OCI-LY7 (cell line): ENCODE measurements at places on chromosomes 11 and 22. TPM values are rescaled to one million over a fixed set of nuclear protein-coding genes. Genes with fewer than 3 reads are reported as not detected.

GRCh38 chr11:3854977-3855807 lies at the start of gene STIM1:
Gene STIM1 (plus strand): TSS chr11:3855664. CDS start chr11:3856271, 607 bp downstream.
- DNase-seq, result peak; percentile 96

The SLC22A12 gene
- total RNA-seq, result not detected in 2 replicates

DNA sequence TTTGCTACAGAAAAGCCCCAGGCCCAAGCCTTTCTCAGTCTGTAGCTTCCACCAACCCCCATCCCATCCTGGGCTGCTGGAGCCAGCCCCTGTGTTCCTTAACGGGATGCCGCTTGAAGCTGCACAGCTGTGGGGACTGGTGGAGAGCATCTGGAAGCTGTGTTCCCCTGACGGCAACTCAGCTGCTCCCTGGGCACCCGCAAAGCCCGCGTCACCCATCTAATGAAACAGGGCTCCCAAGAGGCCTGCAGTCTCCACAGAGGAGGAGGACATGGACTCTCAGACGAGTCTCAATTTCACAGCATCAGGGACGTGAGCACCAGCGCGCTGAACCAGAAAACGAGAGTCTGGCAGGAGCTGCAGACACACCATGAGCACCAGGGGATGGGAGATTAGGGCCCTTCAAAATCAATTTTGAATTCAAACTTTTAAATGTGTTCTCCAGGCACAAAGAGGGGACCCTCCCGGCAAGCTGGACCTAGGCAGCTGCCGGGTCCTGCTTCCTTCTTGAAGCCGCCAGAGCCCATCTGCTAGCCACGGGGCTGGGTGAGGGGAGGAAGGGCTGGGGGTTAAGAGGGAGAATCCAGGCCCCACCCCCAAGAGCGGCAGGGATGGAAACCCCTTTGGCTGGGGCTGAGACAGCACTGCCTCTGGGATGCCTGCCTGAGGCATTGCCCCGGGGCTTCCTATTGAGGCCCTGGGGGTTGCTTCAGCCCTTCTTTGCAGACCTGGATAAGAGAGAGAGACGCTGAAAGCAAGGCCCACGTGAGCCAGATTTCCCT lies 21.0 kb downstream of the LMO1 start:
- DNase-seq, result no peak

The PPFIBP2 gene
- 182 and 196 TPM in 2 replicates for total RNA-seq

The INS gene
- not detected in 2 replicates for total RNA-seq

DNA sequence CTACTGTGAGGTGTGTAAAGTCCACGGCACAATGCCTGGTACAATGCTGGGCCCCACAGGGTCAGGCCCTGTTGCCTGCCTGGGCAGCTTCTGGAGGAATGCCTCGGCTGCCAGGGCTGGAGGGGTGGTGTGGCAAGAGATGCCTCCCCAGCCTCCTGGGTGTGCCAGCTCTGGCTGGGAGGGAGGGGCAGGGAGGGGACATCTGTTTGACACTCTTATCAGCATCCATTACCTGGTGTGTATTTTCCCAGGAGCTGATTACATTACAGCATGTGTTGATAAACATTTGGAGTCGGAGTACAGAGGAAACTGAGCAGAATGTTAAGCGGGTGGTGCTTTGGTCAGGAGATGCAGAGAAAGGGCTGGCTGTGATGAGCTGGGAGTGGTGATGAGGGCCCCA lies 11.0 kb upstream of the NECTIN1 start:
- no peak for DNase-seq

- no peak for DNase-seq
Observed at GRCh38 chr11:125516245-125516644, 20.2 kb upstream of the FEZ1 start.

The GUCY1A2 gene
- not detected in 2 replicates for total RNA-seq

GRCh38 chr22:46525389-46526243 lies 11.8 kb downstream of the CELSR1 start:
- DNase-seq, result no peak
